ENCODE measurements at places on chromosomes 6 and 20.

GRCh38 chr20:64110411-64111068 is 3.2 kb upstream of the NPBWR2 start:
- DNase-seq: peak; percentile 5
- H3K36me3 ChIP-seq: no peaks in the 10 kb centered on the region
- no peaks in the 10 kb centered on the region for H3K4me1 ChIP-seq
- H3K27ac ChIP-seq: no peak overlapping the region
- H3K27me3 ChIP-seq: no peaks in the 10 kb centered on the region

DNA sequence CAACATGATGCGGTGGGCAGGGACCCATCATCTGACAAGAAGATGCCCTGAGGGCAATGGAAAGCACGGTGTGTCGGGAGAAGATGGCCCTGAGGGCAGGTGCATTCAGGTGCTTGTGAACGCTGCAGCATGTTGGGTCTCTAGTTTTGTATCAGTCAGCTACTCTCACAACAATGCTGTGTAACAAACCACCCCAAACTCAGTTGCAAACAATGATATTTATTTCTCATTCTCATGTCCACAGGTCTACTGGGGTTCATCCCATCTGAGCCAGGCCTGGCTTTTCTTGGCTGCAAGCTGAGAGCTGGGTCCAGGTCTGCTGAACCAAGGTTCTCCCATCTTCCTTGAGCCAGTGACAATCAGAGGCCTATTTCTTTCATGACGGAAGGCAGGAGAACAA is 461.6 kb downstream of the PREX1 start:
- H3K4me3 ChIP-seq: no peak overlapping the region
- H3K4me1 ChIP-seq: peaks cover 11% of the 10 kb centered on the region
- no peak for DNase-seq

DNA sequence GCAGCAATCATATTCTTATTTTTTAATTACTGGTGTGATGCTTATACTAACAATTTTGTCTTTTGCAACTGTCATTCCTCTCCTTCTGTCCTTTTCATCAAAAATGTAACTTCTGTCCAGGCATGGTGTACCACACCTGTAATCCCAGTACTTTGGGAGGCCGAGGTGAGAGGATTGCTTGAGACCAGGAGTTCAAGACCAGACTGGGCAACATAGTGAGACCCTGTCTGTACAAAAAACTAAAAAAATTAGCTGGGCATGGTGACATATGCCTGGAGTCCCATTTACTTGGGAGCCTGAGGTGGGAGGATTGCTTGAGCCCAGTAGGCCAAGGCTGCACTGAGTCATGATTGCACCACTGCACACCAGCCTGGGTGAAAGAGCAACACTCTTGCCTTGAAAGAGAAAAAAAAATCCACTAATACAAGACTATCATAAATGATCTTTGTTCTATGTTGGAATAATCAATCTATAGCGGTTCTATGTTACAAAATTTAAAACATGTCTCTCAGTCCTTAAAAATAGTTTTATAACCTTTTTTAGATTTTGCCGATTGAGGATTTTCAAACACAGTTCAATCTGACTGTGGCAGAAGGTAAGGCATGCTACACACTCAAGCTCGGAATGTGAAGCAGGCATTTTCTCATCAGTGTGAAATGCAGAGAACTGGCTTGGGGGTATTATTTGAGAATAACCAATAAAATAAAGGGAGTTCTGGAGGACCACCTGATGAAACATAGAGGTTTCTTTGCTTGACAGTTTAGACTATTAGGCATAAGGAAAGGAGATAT is 70.4 kb downstream of the ENPP1 start:
- no peaks in the 10 kb centered on the region for H3K36me3 ChIP-seq
- peaks cover 3% of the 10 kb centered on the region for H3K27me3 ChIP-seq
- no peak overlapping the region for H3K27ac ChIP-seq
- DNase-seq: no peak
- no peaks in the 10 kb centered on the region for H3K4me1 ChIP-seq

- H3K27me3 ChIP-seq: peaks cover 5% of the 10 kb centered on the region
- no peak overlapping the region for H3K4me3 ChIP-seq
- DNase-seq: no peak
- H3K4me1 ChIP-seq: peaks cover 14% of the 10 kb centered on the region
These were observed 6.0 kb downstream of the C6orf141 start for GRCh38 chr6:49556429-49556837.

- peaks cover 82% of the 10 kb centered on the region for H3K27me3 ChIP-seq
- H3K4me1 ChIP-seq: peaks cover 7% of the 10 kb centered on the region
- H3K36me3 ChIP-seq: no peaks in the 10 kb centered on the region
These were observed 541 bp upstream of the IL20RA start for GRCh38 chr6:137045222-137045789.

DNA sequence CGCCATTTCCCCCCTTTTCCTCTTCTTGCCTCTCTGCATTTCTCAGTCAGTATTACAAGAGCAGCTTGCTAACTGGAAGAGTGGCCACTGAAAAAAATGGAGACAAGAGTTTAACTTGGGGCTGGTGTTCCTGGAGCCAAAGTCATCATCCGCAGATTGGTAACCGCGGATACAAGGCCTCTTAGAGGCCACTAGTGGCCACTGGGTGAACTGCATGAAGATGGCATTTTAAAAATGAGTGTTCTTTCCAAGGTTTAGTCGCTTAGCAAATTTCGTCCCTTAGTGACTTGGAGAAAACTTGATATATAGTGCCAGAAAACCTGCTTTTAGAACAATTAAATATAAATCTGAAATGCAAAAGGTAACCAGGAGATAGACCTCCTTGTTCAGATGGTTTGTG is 4.8 kb downstream of the F13A1 start:
- DNase-seq: peak; percentile 26
- no peak overlapping the region for H3K27ac ChIP-seq
- peaks cover 41% of the 10 kb centered on the region for H3K27me3 ChIP-seq
- no peaks in the 10 kb centered on the region for H3K36me3 ChIP-seq

GRCh38 chr6:31776485-31776988 is 591 bp downstream of the VWA7 start:
- H3K4me3 ChIP-seq: peak overlapping the region; percentile 51
- H3K27me3 ChIP-seq: no peaks in the 10 kb centered on the region
- H3K27ac ChIP-seq: peak overlapping the region; percentile 85
